ENCODE measurements at places on chromosomes 7 and 10.

GRCh38 chr10:3331690-3332230 lies 159.2 kb upstream of the PITRM1 start:
- DNase-seq = no peak

DNA sequence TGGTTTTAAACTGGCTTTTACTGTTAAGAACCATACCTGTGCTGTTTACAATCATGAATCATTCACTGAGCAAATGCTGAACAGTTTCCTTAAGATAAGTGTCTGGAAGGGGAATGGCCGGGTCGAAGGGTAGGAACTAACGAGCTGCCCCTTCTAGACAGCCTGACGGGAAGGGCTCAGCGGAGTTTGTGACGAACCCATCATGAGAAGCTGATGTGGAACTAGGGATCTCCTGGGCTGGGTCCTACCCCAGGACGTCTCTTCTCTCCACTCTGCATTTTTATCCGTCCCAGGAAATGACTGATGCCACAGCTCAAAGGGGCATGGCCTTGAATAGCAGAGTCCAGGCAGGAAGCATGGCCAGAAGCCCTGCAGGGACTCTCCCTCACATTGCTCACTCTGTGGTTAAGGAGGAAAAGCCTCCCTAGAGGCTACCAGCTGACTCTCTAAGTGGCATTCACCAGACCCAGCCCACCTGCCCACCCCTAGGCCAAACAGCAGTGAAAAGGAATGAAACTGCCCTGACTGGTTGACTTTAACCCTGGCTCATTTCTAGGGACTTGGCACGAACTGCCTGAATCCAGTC lies 112.0 kb downstream of the PFKFB3 start:
- no peak for DNase-seq

GRCh38 chr7:68206946-68207485 lies 1210.4 kb downstream of the TYW1 start:
- no peak for DNase-seq

DNA sequence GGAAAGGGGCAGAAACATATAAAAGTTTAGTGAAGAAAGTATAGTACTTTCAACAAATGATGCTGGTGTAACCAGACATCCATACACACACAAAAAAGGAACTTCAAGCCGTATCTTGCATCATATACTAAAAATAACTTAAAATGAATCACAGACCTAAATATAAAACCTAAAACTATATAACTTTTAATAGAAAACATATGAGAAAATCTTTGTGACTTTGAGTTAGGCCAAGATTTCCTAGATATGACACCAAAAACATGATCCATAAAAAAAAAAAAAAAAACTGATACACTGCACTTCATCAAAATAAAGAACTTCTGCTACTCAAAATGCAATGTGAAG lies 40.9 kb downstream of the NUDCD3 start:
- no peak for DNase-seq

GRCh38 chr7:135678612-135679575 lies 16.6 kb downstream of the STMP1 start:
- DNase-seq = no peak

GRCh38 chr10:88978463-88978862 lies 12.1 kb upstream of the FAS start:
- no peak for DNase-seq

GRCh38 chr7:123191132-123191531 lies 8.6 kb downstream of the SLC13A1 start:
- DNase-seq = peak; percentile 5

GRCh38 chr7:97064972-97065587 lies 40.4 kb upstream of the DLX5 start:
- DNase-seq = peak; percentile 47

DNA sequence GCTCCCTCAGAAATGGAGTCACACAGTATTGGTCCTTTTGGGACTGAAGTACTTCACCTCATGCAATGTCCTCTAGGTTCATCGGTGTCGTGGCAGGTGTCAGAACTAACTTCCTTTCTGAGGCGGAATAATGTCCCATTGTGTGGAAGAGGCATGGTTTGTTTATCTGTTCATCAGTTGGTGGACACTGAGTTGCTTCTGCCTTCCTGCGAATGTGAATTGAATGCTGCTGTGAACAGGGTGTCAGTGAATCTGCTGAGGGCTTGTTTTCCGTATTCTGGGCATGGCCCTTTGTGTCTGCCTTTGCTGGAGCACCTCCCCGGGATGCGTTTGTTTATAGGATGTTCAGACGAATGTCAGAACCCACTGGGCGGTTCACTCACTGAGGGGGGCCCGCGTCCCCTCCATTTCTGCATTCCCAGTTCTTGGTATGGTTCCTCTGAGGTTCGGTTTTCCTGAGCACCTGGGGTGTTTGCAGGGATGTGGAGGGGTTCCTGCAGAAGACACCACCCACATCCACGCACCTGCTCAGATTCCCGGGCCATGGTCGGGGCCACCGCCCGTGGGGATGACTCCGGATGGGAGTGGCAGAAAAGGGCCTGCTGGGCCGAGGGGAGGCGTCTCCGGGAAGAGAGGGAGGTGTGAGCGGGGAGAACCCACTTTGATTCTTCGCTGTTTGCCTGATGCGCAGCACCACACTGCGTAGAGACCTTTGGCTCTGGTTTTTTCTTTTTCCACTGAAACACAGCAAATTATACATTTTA lies 33.1 kb downstream of the CHST12 start:
- peak; percentile 46 for DNase-seq

DNA sequence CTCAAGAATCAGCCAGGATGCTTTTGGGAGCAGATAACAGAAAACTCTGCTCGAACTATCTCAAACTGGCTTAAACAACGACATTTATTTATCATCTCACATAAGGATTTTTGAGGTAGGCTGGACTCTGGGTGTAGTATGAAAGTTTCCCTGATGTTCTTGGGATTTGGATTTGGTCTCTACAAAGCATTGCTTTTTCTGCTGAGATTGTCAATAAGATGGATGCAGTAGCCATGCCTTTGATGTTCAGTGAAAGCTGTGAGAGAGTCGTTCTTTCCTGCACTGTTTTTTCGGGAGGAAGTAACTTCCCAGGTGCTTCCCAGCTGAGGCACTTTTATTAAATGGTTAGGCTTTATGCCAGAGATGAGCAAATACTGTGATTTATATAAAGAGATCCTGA lies 181.1 kb downstream of the PRKG1 start:
- DNase-seq = no peak

- no peak for DNase-seq
Measured at GRCh38 chr10:103197174-103197573, 4.1 kb upstream of the NT5C2 start.

- DNase-seq = peak; percentile 24
Measured at GRCh38 chr10:75782463-75783248, 351.2 kb downstream of the LRMDA start.

GRCh38 chr10:32241946-32242345 lies 105.0 kb downstream of the EPC1 start:
- no peak for DNase-seq

DNA sequence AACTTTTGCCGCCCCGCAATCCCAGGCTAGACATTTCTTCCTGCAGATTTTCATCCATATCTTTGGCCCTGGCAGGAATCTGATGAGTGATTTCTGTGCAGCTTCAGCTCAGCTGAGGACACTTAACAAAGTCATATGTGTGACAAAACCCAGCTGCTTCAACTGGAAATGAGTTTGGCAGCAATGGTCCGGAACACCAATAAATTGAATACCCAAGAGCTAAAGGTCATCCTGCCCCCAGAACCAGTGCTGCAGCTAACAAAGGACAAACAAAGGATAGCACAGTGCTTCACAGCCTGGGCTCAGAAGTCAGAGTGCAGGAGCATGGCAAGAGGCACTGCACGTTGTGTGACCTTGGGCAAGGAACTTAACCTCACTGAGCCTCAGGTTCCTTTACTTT lies 40.0 kb upstream of the TRIL start:
- DNase-seq = no peak

GRCh38 chr7:133941496-133941895 lies 185.6 kb upstream of the LRGUK start:
- DNase-seq = no peak

DNA sequence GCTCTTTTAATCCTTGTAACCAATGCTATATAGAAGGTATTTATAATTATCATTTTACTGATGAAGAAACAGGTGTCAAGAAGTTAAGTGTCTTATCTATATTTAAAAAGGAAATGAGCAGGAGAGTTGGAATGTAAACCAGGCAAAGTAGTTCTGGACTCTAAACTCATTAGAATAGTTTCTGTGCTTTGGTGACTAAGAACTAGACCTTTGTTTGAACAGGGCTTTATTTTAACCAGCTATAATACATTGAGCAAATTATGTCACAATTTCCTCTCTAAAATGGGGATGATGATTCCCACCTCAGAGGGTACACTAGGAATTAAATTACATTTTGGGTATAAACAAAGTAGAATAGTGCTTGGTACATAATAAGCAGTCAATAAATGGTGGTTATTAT lies 236.0 kb downstream of the MAGI2 start:
- DNase-seq = no peak

DNA sequence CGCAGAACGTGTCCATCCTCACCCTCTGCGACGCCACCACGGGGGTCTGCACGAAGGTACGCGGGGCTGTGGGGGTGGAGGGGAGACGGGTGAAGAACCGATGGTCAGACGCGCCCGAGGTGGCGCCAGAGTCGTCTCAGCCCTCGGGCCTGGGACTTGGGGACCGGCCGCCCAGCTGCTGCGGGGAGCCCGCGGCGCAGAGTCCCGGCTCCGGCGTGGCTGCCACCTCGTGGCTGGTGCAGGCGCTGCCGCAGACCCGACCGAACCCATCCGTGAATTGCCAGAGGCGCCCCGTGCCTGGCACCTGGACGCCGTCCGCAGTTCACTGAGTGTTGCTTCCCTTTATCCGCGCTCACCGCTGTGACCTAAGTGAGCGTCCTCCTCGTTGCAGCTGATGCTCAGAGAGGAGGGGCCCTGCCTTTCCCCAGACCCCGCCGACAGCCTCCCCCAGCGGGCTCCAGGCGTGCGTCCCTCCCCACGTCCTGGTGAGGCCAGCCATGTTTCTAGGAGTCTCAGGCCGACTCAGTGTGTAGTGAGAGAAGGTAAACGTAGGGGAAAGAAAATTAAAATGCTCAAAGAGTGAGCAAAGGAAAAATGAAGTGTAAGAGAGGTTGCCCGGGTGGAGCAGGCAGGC lies 208.7 kb downstream of the PAXIP1 start:
- DNase-seq = no peak

GRCh38 chr7:151429560-151430331 lies 10.2 kb downstream of the CRYGN start:
- DNase-seq = peak; percentile 89

DNA sequence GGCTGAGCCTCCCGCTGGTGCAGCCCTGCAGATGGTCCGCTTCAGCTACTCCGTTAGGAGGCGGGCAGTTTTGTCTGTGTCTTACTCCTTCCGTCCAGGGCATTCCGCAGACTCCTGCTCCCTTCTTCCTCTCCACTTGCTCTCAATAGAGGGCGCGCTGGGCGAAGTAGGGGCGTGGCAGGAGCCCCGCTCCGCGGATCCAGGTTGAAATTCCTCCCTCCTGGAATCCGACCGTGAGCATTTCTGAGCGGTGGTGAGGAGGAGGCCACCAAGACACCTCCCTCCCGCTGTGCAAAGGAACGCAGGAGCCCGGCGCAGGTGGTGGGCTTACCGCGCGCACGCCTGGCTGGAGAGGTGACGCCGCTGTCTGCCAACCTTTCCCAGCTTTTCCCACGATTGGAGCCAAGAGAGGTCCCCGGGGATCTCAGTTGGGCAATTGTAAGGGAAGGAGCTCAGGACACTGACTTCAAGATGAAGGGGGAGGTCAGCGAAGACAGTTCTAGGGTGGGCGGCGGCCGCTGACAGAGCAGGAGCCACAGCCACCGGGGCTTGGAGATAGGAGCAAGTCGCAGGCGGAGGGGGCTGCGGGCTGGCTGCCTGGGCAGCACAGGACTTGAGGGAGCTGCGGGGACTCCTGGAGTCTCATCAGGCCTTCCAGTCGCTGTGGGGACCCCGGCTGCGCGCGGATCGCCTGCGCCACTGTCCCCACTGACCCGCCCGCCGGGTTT lies 1011.3 kb downstream of the XPNPEP1 start:
- DNase-seq = peak; percentile 4

GRCh38 chr10:106746868-106747267 lies 417.6 kb downstream of the SORCS1 start:
- no peak for DNase-seq

GRCh38 chr7:116906391-116906790 lies 44.0 kb downstream of the CAPZA2 start:
- DNase-seq = no peak

DNA sequence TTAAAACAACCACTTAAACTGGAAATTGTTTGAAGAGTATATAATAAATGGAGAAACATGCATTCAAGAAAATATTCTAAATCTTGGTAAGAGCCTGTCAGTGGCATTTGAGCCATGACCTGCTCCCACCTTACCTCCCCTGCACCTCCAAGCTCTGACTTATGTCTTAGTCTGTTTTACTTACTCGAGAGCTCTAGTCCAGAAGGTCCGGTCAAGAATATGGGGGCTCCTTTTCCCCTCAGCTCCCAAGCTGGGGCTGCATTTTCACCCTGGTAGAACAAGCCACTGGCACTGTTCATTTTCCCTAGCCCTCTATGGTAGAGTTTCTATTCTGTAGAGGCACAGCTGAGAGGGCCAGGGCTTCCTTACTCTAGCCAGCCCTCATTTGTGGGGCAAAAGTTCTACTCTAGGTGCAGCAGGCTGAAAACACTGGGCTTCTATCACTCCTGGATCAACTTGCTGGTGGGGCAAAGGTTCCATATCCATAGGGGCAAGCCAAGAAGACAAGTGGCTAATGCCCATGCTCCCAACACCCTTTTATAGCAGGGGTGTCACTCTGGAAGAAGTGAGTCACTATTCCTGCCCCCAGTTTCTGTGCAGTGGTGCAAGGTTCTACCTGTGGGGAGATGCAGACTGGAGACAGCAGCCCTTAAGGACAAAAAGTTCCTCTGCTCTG lies 40.6 kb downstream of the ZNF438 start:
- no peak for DNase-seq

DNA sequence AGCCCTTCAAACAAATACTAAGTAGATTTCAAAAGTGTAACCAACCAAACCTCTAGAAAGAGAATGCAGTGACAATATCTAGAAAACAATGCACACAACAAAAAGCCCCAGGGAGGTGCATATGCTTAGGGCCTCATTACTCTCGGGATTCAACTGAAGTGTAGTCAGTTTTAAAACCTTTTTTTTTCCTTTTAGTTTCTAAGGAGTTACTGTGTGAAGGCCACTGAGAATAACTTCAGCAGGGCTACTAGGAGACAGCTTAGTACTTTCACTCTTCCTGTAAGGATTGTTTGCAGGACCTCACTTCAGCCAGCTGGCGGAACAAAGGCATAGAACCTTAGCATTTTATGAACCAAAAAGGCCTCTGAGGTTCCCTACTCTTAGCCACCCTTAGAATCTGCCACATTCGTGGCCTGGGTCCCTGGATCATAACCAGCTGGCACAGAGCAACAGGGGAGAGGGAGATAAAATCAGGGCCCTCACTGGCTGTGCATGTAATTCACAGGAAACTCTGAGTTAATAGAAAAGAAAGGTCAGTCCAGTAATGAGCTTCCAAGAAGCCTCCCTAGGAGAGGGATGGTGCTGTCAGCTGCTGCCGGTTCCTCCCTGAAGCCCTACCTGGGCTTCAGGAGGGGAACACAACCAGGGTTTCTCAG lies 3.6 kb downstream of the VOPP1 start:
- no peak for DNase-seq

DNA sequence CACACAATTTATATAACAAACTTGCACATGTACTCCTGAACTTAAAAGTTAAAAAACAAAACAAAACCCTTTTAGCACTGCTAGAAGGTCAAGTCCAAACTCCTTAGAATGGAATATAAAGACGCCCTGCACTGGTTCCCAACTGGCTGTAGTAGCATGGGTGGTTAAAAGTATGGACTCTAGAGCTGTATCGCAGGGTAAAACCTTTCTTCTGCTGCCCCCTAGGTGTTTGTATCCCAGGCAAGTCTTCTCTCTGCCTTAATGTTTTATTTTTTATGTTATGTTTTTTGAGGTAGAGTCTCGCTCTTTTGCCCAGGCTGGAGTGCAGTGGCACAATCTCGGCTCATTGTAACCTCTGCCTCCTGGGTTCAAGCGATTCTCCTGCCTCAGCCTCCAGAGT lies 35.2 kb downstream of the LSMEM1 start:
- DNase-seq = no peak

All from NCI-H510A treated with DMSO at 0.1 percent for 48 hours (cell line).